Stimulated activated naive CD4-positive, alpha-beta T cell treated with Interleukin-2 at 50 U/mL for 16 hours (primary cell): ENCODE measurements at places on chromosomes 3 and 15.
A peak's percentile ranks its signal among the peaks of the same experiment; 100 is the strongest.

GRCh38 chr3:38907426-38907825, 91.4 kb upstream of the SCN10A start:
- no peak for DNase-seq

GRCh38 chr15:100930306-100930848, 11.2 kb downstream of the LRRK1 start:
- DNase-seq = no peak

- no peak for DNase-seq
Measured at GRCh38 chr15:51876169-51876568, 46.7 kb downstream of the TMOD3 start.

DNA sequence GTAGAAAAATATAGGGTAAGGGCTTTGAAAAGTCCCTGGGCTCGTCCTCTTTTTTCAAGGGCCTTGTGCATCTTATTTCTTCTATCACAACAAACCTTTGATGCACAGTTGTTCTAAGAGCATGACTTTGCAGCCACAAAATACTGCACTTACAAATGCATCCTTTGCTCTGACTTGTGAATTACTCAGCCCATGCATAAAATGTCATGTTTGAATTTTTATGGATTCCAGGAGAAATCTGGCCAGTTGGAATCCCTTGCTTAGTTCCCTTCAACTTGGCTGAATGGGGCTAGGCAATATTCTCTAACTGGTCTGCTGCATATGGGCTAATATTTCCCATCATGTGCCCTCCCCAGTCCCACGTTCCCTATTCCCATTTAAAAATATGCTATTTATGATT, 523.9 kb upstream of the RGMA start:
- no peak for DNase-seq

- no peak for DNase-seq
Measured at GRCh38 chr15:76196269-76197231, 114.7 kb downstream of the ETFA start.

DNA sequence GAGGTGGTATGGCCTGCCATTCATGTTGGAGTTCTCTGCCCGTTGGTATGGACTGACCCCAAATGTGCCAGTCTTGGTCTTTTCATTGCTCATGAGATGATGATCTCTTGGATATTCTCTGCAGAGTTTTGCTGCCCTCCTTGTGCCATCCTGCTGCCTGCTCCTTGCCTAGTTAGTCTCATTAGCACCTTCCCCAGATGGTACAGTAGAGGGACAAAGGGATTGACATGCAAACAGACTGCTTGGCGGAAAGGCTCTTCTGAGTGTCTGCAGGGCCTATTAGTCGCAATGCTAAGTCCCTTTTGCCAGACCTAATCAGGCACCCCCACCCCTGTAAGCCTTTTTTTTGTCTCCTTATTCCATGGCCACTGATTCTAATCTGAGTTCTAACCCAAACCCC, 90.6 kb downstream of the ARNT2 start:
- no peak for DNase-seq

DNA sequence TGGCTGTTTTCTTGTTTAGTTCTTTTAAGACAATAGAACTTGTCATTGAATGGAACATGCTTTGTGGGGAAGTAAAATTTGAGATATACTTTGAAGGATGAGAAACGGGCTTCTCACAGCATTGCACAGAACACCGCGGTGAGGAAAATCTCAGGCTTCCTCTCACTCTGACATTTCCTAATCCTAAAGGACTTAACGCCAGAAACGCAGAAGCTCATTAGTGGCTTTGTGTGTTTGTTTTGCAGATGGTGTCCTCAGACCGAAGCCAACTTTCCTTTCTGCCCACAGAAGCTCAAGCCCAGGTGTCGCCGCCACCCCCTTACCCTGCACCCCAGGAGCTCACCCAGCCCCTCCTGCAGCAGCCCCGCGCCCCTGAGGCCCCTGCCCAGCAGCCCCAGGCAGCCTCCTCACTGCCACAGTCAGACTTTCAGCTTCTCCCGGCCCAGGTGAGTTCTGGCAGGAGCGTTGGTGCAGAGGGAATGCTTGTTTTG, 78.9 kb upstream of the BLM start:
- DNase-seq = no peak

GRCh38 chr15:88834211-88834812, 31.1 kb downstream of the ACAN start:
- DNase-seq = no peak

GRCh38 chr3:190019844-190020243, 100.9 kb downstream of the P3H2 start:
- DNase-seq = no peak

- no peak for DNase-seq
Measured at GRCh38 chr3:147361454-147362420, 44.6 kb downstream of the ZIC4 start.

DNA sequence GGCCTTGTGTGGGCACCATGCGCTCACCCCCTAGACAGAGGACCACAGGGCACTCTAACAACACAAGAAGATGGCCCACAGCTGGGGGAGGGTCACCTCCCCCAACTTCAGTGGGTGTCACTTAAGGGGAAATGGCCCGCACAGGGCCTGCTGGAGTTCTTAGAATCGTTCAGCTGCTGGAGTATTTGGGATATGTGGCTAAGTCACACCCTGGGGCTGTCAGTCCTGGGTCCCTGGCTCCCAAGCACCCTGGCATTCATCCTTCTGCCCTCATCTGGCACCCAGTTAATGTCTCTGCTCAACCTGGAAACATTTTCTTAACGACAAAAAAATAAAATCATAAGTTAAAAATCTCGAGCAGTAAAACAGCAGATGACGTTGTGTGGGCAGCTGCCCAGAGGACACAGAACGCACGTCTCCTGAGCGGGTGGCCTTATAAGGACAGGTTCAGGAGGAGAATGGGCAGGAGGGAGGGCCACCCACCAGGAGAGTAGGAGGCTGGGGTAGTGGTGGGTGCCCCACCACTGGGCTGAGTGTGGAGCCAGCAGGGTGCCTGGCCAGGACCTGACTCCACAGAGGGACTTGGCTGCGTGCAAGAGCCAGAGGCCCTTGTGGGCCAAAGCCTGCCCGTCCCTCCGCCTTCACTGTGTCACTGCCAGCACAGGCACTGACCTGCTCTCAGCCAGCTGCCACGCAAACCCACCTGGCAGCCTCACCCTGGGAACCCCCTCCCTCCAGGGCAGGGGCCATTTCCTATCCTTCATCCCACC, 11.5 kb downstream of the KBTBD13 start:
- no peak for DNase-seq

DNA sequence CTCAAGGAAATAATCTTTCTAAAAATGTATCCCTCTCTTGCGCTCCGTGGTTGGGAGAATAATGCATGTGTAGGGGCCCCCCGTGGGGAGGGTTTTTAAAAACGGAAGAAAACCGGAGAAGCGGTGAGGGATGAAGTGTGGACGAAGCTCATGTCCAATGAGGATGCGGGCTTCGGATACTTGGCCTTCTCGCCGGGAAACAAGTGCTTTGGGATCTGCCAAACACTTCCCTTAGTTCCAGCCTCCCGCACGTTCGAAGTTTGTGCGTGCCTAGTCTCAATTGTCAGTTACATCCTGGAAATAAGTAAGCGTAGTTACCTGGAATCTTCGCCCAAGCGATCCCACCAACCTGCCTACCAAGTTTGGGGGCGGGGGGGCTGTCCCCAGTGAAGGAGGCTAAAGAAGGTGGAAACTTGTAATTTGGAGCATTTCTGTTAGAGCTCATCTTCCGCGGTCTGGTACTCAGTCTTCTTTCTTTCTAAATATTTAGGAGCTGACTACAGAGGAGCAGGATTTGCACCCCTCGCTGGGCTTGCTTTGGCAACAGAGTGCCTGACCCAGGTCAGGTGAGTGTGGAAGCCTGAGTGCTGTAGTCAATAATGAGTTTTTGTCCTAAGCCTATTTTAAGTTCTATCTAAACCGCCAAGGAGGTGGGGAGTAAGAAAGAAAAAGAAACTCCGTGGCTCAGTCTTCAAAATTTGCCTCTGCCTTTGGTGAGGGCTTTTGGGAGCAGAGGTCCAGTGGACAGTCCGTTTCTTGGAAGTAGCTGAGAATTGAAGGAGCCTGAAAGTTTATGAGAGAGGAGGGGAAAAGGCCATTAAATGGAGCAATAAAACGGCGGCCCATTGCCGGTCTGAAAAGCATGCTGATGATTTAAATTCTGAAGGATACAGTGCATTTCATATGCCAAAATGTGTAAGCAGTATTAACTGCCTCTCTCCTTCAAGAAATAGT, 1.1 kb downstream of the ITPR1 start:
- DNase-seq = no peak

- DNase-seq = no peak
Measured at GRCh38 chr3:53834429-53835095, 11.7 kb downstream of the CHDH start.

DNA sequence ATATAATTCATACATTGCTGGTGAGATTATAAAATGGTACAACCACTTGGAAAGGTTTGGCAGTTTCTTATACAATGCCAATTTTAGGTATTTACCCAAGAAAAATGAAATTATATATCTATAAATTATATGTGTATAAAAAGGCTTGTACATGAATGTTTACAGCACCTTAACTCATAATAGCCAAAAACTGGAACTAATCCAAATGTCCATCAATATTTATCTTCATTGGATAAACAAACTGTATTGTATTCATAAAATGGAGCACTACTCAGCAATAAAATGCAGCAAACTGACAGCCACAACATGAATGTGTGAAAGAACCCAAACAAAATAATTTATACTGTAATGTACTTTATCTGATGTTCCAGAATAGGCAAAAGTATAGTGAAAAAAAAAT, 33.6 kb upstream of the EIF5A2 start:
- no peak for DNase-seq

GRCh38 chr3:141073580-141073979, 22.4 kb downstream of the SPSB4 start:
- DNase-seq = no peak

DNA sequence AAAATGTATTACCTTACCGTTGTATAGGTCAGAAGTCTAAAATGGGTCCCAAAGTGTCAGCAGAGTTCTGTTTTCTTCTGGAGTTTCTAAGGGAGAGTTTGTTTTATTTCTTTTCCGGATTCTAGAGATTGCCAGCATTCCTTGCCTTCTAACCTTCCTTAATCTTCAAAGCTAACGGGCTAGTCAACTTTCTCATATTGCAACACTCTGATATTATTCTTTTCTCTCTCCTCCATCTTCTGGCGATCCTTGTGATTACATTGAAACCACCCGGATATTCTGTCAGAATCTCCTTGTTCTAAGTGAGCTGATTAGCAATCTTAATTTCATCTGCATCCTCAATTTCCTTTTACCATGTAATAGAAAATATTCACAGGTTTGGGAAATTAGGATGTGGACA, 36.2 kb upstream of the AADACL2 start:
- no peak for DNase-seq

DNA sequence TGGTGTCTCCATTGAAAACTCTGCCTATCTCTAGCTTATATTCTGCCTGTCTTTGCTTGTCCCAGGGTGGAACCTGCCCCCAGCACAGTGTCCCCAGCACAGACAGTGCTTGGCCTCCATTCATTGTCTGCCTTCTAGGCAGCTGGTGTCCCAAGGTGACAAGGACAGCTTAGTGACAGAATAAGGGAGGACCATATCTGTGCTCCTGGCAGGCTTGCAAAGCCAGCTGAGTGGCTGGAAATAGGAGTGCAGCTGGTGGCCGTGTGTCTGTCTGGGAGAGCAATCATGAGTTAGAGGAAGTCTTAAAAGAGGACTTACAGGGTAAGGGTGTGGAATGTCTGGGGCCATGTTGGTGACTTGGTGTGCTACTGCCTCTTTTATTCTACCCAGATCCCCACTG, 33.4 kb downstream of the SCN5A start:
- no peak for DNase-seq

GRCh38 chr15:40238532-40239403, at the start of gene PAK6:
TSS of gene PAK6 (plus strand) at chr15:40239063. CDS start at chr15:40264786, 25,723 bp downstream.
- no peak for DNase-seq

- DNase-seq = no peak
Measured at GRCh38 chr3:64368257-64369020, 143.2 kb upstream of the PRICKLE2 start.

GRCh38 chr3:70120357-70120966, 120.9 kb downstream of the SAMMSON start:
- DNase-seq = peak; percentile 30

- no peak for DNase-seq
Measured at GRCh38 chr3:89527736-89528305, 420.4 kb downstream of the EPHA3 start.

- DNase-seq = peak; percentile 79
Measured at GRCh38 chr15:78241017-78241416, 6.7 kb upstream of the ACSBG1 start.

- no peak for DNase-seq
Measured at GRCh38 chr3:124395584-124396338, 334.5 kb upstream of the UMPS start.

- no peak for DNase-seq
Measured at GRCh38 chr3:50010959-50011358, 71.0 kb downstream of the RBM6 start.

DNA sequence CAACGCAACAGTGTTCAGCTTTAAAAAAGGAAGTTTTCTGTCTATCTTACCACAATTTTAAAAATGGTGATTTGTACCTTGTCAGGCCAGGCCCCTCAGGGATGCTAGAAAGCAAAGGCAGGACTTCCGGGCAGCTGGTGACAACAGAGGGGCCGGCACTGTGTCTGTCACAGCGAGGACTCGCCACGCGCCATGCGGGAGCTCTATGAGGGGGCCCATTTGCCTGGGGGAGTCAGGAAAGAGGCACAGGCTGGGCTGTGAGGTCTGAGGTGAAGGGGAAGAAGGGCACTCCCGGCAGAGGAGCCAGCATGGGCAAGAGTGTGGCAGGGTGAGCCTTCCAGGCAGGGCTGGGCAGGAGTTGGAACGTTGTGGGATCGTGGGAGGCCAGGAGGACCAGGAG, 7.0 kb downstream of the IQSEC1 start:
- DNase-seq = no peak

DNA sequence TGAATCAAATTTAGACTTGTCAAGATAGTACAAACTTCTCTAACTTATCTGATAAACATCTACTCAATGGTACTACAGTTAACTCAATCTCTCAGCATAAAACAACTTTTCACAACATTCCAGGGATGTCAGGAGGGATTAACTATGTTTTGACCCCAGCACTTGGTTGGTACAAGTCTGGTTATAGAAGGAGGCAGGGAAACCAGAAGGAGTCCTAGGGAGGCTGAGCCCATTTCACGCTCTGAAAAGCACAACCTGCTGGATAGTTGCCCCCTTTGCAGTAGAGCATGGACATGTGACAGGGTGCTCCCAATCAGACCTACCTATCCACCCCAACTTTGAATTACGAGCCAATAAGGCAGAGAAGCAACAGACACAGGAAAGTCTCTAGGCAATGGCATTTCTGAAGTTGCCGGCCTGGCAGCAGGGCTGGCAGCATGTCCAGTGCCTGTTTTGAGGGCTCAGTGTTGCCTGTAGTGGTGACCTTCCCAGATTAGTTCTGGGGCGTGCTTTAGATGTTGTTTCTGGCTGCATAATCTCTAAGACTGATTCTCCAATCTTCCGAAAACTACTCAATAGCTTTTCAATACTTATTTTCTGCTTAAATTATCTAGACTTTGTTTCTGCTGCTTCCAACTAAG, 8.2 kb downstream of the ANKUB1 start:
- no peak for DNase-seq

DNA sequence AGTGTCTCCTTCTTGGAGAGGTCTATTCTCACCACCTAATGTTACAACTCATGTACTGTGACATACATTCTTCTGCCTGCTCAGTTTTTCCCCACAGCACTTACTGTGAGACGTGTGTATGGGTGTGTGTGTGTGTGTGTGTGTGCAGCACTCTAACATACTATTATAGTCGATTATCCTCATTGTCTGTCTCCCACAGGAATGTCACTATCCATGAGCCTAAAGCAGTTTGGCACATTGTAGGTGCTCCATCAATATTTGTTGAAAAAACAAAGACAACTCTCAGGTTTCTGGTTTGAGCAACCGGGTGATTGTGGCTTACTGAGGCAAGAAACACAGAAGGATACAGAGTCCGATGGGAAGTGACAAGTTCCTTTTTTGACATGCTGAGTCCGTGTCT, 8.6 kb upstream of the ZNF148 start:
- DNase-seq = no peak
